Progenitor cell of endocrine pancreas (in vitro differentiated cells): ENCODE measurements at places on chromosomes 7 and 10. TPM values are rescaled to one million over a fixed set of nuclear protein-coding genes. Genes with fewer than 3 reads are reported as not detected.

Gene HDAC9
- 3.6 and 5.9 TPM in 2 replicates for total RNA-seq

Gene BBS9
- total RNA-seq: 22.8 and 25.5 TPM in 2 replicates

Gene SPDYE1
- total RNA-seq: not detected in 2 replicates

Gene GIMAP1
- not detected in 2 replicates for total RNA-seq

Gene HSPA12A
- total RNA-seq: 9.1 and 10.3 TPM in 2 replicates

Gene TMEM213
- total RNA-seq: not detected in 2 replicates

Gene C1GALT1
- total RNA-seq: 63.4 and 75.0 TPM in 2 replicates

Gene CHAT
- 0.36 TPM in 1 of 2 replicates, not detected in the other for total RNA-seq

Gene FZD1
- 11.8 and 12.0 TPM in 2 replicates for total RNA-seq

DNA sequence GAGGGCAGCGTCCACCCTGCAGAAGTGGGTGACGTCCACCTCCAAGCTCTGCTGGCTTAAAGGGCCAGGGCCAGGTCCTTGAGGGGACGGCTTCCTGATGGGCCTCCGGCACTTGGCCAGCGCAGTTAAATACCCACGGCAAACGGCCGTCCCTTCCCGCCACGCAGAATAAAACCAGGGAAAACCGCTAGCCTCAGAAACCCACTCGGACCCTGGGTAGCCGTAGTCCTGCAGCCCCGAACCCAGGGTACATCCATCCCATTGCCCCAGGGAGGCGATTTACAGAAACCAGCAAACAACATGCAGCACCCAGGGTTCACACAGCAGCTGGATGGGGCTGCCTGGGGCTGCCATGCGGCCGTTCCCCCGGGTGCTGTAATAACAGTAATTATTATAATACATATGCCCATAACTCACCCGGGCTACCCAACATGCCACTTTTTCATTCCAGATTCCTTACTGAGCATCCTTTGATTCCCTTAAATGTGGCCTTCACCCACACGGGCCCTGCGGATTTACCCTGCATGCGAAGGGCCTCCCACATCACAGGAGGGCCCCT, 81.5 kb upstream of the PDGFA start:
- H3K4me1 ChIP-seq: peaks cover 1% of the 10 kb centered on the region
- no peak for DNase-seq
- no peak overlapping the region for H3K4me3 ChIP-seq
- no peaks in the 10 kb centered on the region for H3K27me3 ChIP-seq
- H3K27ac ChIP-seq: no peak overlapping the region
- H3K36me3 ChIP-seq: peaks cover 5% of the 10 kb centered on the region

GRCh38 chr7:36606976-36607720, 117.1 kb downstream of the AOAH start:
- no peak for DNase-seq
- peaks cover 7% of the 10 kb centered on the region for H3K27me3 ChIP-seq
- H3K4me1 ChIP-seq: peaks cover 8% of the 10 kb centered on the region
- H3K27ac ChIP-seq: no peak overlapping the region
- no peaks in the 10 kb centered on the region for H3K36me3 ChIP-seq

DNA sequence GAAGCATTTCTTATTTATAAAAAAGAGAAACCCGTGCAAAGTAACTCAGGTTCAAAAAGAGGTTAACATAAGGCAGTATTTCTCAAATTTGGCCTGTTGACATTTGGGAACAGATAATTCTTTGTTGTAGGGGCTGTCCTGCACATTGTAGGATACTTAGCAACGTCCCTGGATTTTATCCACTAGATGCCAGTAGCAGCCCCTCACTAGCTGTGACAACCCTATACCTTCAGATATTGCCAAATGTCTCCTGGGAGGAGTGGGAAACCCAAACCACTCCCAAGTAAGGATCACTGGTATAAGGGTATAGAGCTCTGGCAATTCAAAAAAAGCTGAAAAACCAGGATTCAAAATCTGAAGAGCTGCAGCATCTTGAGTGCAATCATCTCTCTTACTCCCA, 202.3 kb upstream of the PRKCQ start:
- no peaks in the 10 kb centered on the region for H3K36me3 ChIP-seq
- no peak for DNase-seq
- no peak overlapping the region for H3K27ac ChIP-seq
- H3K4me3 ChIP-seq: no peak overlapping the region
- peaks cover 30% of the 10 kb centered on the region for H3K27me3 ChIP-seq
- peaks cover 6% of the 10 kb centered on the region for H3K4me1 ChIP-seq

- peaks cover 12% of the 10 kb centered on the region for H3K36me3 ChIP-seq
- peaks cover 2% of the 10 kb centered on the region for H3K4me1 ChIP-seq
- H3K4me3 ChIP-seq: no peak overlapping the region
Measured at GRCh38 chr10:127293640-127294039, 97.2 kb upstream of the INSYN2A start.

- no peaks in the 10 kb centered on the region for H3K27me3 ChIP-seq
- no peaks in the 10 kb centered on the region for H3K4me1 ChIP-seq
- H3K27ac ChIP-seq: no peak overlapping the region
- H3K36me3 ChIP-seq: no peaks in the 10 kb centered on the region
- H3K4me3 ChIP-seq: no peak overlapping the region
Measured at GRCh38 chr7:131232768-131233167, 94.9 kb upstream of the MKLN1 start.

DNA sequence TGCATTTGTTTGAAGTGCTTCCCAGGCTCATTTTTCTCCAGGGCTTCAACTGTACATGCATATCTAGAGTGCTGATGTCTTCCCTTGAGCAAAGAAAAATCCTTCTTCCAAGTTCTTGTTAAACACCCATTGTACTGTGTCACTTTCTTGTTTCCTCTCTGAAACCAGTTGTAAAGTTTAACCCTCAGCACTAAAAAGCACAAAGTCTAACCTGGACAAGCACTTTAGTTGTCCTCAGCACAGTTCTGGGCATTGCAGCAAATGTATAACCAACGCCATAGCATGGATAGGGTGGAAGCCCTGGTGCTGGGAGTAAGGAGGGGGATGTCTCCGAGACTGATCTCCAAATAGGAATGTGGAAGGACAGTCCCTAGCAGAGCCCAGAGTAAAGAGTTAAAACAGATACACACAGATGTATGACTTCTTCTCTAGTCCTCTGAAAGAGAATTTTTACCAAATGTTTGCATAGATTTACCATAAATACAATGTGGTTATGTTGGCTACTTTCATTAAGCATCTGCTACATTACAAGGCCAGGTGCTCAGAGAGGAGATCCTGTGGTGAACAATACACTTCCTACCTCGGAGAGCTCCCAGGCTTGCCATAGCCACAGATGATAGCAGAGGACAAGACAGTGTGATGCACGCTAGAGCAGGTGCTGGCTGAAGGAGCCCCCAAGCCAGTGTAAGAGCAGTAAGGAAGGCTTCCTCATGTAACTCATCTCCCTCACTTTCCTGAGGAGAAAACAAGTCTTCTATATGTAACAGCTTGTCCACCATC, 57.0 kb downstream of the DNAJC12 start:
- DNase-seq: no peak
- H3K36me3 ChIP-seq: no peaks in the 10 kb centered on the region
- H3K27ac ChIP-seq: no peak overlapping the region
- H3K4me1 ChIP-seq: no peaks in the 10 kb centered on the region

GRCh38 chr7:20249920-20250319, 32.7 kb upstream of the MACC1 start:
- H3K27ac ChIP-seq: no peak overlapping the region
- no peaks in the 10 kb centered on the region for H3K27me3 ChIP-seq

DNA sequence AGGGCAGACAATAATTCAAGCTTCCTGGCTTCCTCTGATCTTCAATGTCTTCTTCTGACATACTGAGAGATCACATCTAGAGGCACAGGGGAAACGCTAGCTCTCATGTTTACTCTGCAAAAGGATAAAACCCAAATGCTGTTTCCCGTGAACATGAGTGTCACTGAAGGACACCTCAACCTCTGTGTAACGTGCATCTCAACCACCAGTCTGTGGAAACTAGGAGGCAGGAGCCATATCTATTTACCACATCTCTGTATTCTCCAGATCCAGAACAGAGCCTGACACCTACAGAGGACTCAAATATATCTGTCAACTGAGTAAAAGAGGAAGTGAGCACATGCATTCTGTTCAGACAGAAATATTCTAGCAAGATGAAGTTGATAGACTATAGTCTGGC, 140.3 kb upstream of the TARP start:
- H3K27ac ChIP-seq: no peak overlapping the region
- H3K27me3 ChIP-seq: peaks cover 4% of the 10 kb centered on the region
- no peaks in the 10 kb centered on the region for H3K4me1 ChIP-seq
- no peak for DNase-seq

DNA sequence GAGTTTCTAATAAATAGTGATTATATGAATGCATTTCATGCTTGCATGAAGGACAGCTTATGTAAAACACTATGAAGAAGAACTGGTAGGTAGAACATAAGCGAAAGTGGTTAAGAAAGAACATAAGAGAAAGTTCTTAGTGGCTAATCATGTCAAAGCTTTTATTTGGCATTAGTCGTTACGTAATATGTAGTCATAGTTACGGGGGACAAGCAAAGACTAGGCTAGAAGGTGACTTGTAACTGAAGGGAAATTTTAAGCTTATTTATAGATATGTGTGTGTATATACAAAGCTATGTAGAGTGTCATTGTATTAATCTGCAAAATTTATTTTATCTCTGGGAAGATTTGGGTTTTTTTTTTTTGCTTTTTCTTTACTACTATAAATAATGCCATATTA, 36.9 kb downstream of the CAPZA2 start:
- no peak overlapping the region for H3K27ac ChIP-seq
- H3K27me3 ChIP-seq: no peaks in the 10 kb centered on the region
- peaks cover 2% of the 10 kb centered on the region for H3K4me1 ChIP-seq
- no peak for DNase-seq
- H3K36me3 ChIP-seq: peaks cover 32% of the 10 kb centered on the region
- H3K4me3 ChIP-seq: no peak overlapping the region

DNA sequence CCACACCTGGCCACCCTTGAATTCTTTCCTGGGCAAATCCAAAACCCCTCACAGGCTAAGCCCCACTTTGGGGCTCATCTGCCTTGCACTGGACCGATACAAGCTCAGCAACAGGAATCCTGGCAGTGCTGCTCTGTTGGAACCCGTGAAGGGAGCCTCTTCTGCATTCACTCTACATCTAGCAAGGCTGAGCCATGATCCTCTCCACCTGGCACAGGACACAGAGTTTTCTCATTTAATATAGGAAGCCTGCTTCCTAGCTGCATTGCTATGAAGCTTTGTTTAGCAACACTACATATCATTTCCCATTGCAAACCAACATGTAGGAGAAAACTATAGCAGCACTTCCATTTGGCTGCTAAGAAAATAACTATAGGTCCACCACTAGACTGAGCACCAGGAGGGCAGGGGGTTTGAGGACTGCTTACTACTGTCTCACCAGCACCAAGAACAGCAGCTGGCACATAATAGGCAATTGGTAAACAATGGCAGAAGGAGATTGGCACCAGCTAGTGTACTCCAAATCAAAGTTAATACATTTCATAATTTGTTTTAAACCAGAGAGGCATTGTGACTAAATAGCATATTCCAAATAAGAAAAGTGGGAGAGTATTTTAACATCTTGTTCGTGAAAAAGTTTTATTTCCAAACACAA, 56.1 kb downstream of the CPVL start:
- no peak overlapping the region for H3K27ac ChIP-seq
- H3K27me3 ChIP-seq: no peaks in the 10 kb centered on the region
- H3K36me3 ChIP-seq: peaks cover 1% of the 10 kb centered on the region
- H3K4me1 ChIP-seq: peaks cover 4% of the 10 kb centered on the region
- H3K4me3 ChIP-seq: no peak overlapping the region
- no peak for DNase-seq

DNA sequence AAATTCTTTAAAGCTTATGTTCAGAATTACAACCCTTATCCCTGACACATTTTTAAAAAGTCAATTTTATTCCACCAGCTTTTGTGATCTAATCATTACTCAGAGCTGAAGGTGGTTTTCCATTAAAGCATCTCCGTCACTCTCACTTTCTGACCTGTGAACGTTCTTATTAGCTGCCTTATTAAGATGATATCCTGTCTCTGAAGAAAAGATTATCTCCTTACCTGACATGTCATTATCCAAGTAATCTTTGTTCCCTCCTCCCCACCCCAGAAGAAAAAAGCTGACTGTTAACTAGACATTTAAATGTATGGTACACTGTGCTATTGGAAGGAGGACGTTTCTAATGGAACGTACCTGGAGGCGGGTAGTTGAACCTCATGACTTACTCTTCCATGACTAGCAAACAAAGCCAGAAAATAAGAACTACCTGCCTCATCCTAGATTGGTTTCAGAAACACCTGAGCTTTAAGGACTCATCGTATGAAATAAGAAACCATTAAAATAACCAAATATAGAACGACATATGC, 708.7 kb downstream of the PARD3 start:
- H3K27me3 ChIP-seq: peaks cover 8% of the 10 kb centered on the region
- H3K4me1 ChIP-seq: peaks cover 6% of the 10 kb centered on the region
- H3K27ac ChIP-seq: no peak overlapping the region

GRCh38 chr10:28925121-28925663, 247.9 kb downstream of the BAMBI start:
- H3K27ac ChIP-seq: no peak overlapping the region
- no peak for DNase-seq
- H3K27me3 ChIP-seq: peaks cover 12% of the 10 kb centered on the region
- peaks cover 17% of the 10 kb centered on the region for H3K4me1 ChIP-seq

- no peak overlapping the region for H3K27ac ChIP-seq
- DNase-seq: no peak
- H3K4me3 ChIP-seq: no peak overlapping the region
- no peaks in the 10 kb centered on the region for H3K27me3 ChIP-seq
- H3K4me1 ChIP-seq: no peaks in the 10 kb centered on the region
Measured at GRCh38 chr10:101595591-101596433, 7.7 kb downstream of the DPCD start.

- DNase-seq: no peak
- H3K27me3 ChIP-seq: no peaks in the 10 kb centered on the region
- H3K36me3 ChIP-seq: peaks cover 17% of the 10 kb centered on the region
- no peak overlapping the region for H3K4me3 ChIP-seq
Measured at GRCh38 chr10:68576118-68576517, 16.0 kb downstream of the TET1 start.

GRCh38 chr10:5105626-5106025, 11.4 kb downstream of the AKR1C3 start:
- H3K27ac ChIP-seq: no peak overlapping the region
- DNase-seq: no peak
- H3K36me3 ChIP-seq: no peaks in the 10 kb centered on the region
- H3K27me3 ChIP-seq: no peaks in the 10 kb centered on the region
- no peak overlapping the region for H3K4me3 ChIP-seq

DNA sequence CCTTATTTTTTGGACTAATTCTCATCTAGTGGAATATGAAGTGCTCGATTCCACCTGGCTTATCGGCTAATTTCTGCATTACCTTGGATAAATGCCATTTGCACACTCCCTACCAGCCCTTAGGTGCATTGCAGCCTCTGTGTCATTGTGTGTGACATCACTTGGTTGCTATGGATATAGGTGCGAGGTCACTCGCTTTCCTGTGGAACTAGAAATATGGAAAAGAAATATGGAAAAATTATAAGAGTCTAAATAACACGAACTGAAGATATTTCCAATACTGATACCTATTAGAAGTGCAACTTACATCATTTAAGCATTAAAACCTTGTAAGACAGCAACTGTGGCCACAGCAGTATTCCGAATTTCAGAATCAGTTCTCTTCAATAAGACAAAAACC, 2.0 kb downstream of the YWHAG start:
- H3K4me1 ChIP-seq: peaks cover 25% of the 10 kb centered on the region
- DNase-seq: no peak
- peaks cover 23% of the 10 kb centered on the region for H3K36me3 ChIP-seq
- peak overlapping the region; percentile 95 for H3K4me3 ChIP-seq

GRCh38 chr10:17814973-17815372, 5.8 kb downstream of the MRC1 start:
- no peak overlapping the region for H3K4me3 ChIP-seq
- H3K4me1 ChIP-seq: peaks cover 2% of the 10 kb centered on the region
- DNase-seq: no peak
- no peaks in the 10 kb centered on the region for H3K36me3 ChIP-seq
